ENCODE measurements at places on chromosomes 3 and 15. TPM values are rescaled to one million over a fixed set of nuclear protein-coding genes. Genes with fewer than 3 reads are reported as not detected.

The RARRES1 gene
- 2.6 TPM for total RNA-seq

The TIGIT gene
- 0.17 TPM for total RNA-seq

- DNase-seq = no peak
- H3K4me3 ChIP-seq = no peak overlapping the region
- H3K4me1 ChIP-seq = no peaks in the 10 kb centered on the region
- no peaks in the 10 kb centered on the region for H3K36me3 ChIP-seq
These were observed 33.0 kb downstream of the SLC12A6 start for GRCh38 chr15:34304613-34305012.

DNA sequence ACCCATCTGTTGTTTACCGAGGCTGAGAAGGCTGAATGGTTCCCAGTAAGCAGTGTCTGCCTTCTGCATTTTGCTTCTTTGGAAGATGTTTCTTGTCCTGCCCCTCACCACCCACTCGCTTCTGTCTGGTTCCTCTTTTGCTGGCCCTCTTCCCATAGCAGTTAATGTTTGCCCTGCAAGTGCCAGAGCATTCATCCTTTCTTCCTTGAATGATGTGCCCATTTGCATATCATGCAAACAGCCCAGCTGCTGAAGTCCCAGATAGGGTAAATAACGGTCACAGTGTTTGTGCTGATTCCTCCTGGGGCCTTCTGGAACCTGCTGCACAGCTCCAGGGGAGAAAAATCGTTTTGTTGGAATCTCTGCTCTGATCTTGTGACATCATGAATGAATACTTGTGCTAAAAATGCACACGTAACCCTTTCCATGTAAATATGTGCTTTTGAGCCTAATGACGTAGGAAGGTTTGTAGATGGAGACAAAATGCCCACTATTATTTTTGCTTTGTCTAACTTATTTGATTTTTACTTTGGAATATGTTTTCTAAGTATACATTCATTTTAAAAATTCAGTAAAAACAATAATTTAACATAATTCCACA is 381.0 kb downstream of the SOX2 start:
- H3K27ac ChIP-seq = peak overlapping the region; percentile 72
- no peak overlapping the region for H3K4me3 ChIP-seq
- no peaks in the 10 kb centered on the region for H3K27me3 ChIP-seq
- H3K36me3 ChIP-seq = no peaks in the 10 kb centered on the region
- no peaks in the 10 kb centered on the region for H3K4me1 ChIP-seq

The TGM5 gene
- total RNA-seq = not detected

- no peak for DNase-seq
- no peak overlapping the region for H3K4me3 ChIP-seq
- no peaks in the 10 kb centered on the region for H3K27me3 ChIP-seq
- no peaks in the 10 kb centered on the region for H3K36me3 ChIP-seq
- no peaks in the 10 kb centered on the region for H3K4me1 ChIP-seq
These were observed 444.6 kb downstream of the CNTN4 start for GRCh38 chr3:2543247-2543646.

DNA sequence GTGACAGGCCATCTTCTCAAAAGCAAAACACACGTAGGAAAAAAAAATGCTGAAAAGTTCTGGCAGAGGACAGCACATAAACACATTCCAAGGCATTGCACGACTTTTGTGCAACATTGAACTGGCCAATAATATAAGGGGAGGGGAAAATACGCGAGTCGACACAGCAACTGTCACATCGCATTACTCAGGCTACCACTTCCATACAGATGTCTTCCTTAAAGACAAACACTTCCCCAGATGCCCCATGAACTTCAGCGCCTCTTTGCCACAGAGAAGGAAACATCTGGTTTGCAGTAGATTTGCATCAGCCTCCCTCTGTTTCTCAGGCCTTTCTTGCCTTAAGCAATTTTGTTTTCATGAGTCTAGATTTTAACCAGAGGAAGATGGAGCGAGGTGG is 144.4 kb upstream of the IGF1R start:
- H3K36me3 ChIP-seq = no peaks in the 10 kb centered on the region
- H3K4me1 ChIP-seq = no peaks in the 10 kb centered on the region
- H3K27ac ChIP-seq = no peak overlapping the region
- H3K4me3 ChIP-seq = no peak overlapping the region
- H3K27me3 ChIP-seq = no peaks in the 10 kb centered on the region

GRCh38 chr3:158769952-158770740 is 31.7 kb upstream of the MFSD1 start:
- no peak for DNase-seq
- no peak overlapping the region for H3K4me3 ChIP-seq
- H3K4me1 ChIP-seq = peaks cover 8% of the 10 kb centered on the region

GRCh38 chr15:83690676-83691075 is 36.8 kb downstream of the ADAMTSL3 start:
- H3K36me3 ChIP-seq = no peaks in the 10 kb centered on the region
- no peak overlapping the region for H3K4me3 ChIP-seq
- no peak for DNase-seq
- no peaks in the 10 kb centered on the region for H3K27me3 ChIP-seq
- peaks cover 7% of the 10 kb centered on the region for H3K4me1 ChIP-seq
- no peak overlapping the region for H3K27ac ChIP-seq

DNA sequence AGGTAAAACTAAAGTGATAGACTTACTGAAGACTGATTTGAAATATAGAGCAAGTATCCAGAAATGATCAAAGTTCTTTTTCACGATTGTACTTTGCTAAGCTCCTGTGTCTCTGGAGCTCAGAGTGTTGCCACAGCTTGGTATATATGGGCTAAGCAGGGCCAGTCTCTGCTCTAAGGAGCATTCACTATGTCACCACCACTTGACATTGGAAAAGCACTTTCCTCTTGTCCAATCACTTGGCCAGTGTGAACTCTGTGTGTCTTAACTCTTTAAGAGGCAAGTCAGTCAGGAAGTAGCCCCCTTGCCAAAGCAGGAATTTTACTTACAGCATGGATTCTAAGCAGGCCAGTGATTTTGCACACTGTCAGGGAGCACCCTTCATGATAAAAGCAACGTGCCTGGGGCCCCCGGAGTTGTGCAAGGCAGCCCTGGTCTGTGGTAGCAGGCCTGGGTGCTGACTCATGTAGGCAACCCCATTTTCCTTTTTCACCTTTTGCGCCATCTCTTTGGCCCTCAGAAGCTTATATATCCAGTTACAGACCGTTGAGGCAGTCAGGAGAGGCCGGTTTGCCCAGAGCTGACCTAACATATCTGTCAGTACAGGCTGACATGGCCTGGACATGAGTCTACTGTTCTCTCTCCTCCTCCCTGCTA is 73.0 kb downstream of the HCN4 start:
- DNase-seq = no peak
- no peak overlapping the region for H3K4me3 ChIP-seq
- H3K27ac ChIP-seq = no peak overlapping the region
- H3K27me3 ChIP-seq = no peaks in the 10 kb centered on the region
- peaks cover 35% of the 10 kb centered on the region for H3K36me3 ChIP-seq

The LDHAL6B gene
- total RNA-seq = not detected

DNA sequence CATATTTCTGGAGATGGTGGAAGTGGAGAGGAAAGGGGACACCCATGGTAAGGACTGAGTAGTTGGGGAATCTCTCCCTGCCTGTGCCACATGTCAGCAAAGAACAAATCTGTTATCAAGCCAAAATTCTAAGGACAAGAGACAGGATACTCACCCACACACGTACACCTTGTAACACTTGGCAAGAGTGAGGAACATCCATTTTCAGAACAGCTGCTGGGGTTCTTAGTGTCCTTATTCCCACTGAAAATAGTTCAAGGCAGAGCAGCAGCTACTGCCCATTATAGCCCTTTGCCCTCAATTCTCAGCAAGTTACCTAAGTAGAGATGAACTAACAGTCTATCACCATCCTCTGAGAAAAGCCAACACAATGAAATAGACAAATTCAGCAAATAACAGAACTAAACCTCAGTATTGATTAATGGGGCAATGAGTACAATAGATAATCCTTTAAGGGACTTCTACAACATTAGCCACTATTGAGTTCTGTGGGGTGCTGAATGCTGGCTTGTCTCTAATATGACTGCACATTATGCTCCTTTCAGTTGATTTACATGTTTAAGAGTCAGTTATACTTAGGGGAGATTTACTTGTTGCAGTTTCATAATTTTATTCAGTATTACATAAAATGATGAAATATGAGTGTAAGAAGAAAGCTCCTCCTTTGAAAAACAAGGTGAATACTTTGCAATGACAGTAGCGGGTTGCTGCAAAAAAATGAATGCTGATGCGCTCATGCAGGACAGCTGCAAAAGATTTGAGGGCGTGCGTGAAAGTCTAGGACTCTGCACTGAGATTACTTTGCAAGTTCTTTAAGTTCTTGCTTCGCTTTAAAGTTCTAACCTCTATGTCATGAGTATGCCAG is 22.4 kb downstream of the SENP5 start:
- H3K4me3 ChIP-seq = no peak overlapping the region
- no peaks in the 10 kb centered on the region for H3K4me1 ChIP-seq
- no peak for DNase-seq
- no peaks in the 10 kb centered on the region for H3K27me3 ChIP-seq

The ACAA1 gene
- 30.2 TPM for total RNA-seq

GRCh38 chr3:85576697-85577200 is 618.0 kb downstream of the CADM2 start:
- H3K36me3 ChIP-seq = no peaks in the 10 kb centered on the region
- H3K27me3 ChIP-seq = no peaks in the 10 kb centered on the region
- DNase-seq = peak; percentile 27
- H3K4me1 ChIP-seq = no peaks in the 10 kb centered on the region

The ST3GAL6 gene
- 24.2 TPM for total RNA-seq

DNA sequence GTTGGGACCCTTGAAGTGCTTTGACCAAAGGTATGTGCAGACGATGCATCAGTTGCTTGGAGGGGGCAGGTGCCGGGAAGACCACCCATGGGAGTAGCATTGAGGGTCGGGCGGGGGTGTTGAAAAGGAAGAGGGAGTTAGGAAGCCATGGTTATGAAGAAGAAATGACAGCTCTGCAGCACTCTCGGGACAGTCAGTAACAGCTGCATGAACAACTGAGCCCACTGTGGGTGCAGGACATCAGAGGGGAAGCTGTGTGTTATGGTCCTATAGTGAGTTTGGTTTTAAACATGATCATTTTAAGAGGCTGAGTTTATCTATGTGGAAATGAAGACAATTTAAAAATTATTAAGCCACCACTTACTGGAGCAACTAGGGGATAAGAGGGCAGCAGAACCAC is 17.6 kb downstream of the ST8SIA2 start:
- H3K4me1 ChIP-seq = peaks cover 8% of the 10 kb centered on the region
- no peaks in the 10 kb centered on the region for H3K27me3 ChIP-seq
- H3K36me3 ChIP-seq = peaks cover 1% of the 10 kb centered on the region
- H3K27ac ChIP-seq = no peak overlapping the region
- H3K4me3 ChIP-seq = no peak overlapping the region

- H3K4me3 ChIP-seq = no peak overlapping the region
- H3K27me3 ChIP-seq = no peaks in the 10 kb centered on the region
- H3K36me3 ChIP-seq = no peaks in the 10 kb centered on the region
- DNase-seq = peak; percentile 21
- H3K4me1 ChIP-seq = peaks cover 4% of the 10 kb centered on the region
These were observed 54.6 kb downstream of the LPP start for GRCh38 chr3:188208516-188208981.

DNA sequence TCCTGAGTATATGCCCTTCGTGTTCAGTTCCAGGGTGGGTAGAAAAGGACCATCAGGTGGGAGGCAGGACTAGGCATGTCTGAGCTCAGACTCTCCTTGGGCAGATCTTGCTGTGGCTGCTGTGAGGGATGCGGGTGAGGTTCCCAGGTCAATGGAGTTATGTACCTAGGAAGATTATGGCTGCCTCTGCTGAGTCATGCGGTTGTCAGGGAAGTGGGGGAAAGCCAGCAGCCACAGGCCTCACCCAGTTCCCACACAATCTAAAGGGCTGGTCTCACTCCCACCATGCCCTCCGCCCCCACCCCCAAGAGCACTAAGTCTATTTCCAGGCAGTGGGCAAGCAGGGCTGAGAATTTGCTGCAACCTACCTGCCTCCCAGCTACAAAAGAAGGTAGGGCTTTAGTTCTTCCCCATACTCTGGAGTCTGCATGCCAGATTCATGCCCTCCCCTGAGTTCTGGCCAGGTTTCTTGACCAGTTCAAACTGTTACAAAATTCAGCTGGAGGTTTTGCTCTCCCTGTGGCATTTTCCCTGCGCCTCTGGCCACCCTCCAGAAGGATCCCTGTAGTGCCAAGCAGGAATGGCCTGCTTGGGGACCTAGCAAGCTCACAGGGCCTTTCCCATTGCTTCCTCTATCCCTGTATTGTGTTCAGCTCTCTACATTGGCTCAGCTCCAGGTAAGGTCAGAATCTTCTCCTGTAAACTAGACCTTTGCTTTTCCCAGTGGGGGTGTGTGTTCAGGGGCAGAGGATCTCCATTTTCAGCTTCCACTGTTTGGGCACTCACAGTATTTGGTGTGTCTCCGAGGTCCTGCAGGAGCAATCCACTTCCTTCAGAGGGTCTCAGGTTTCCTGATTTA is 12.7 kb upstream of the TMCO5A start:
- DNase-seq = no peak
- H3K4me3 ChIP-seq = no peak overlapping the region
- H3K4me1 ChIP-seq = no peaks in the 10 kb centered on the region

The DIS3L gene
- 54.2 TPM for total RNA-seq

The UTS2B gene
- total RNA-seq = 18.5 TPM

The TM6SF1 gene
- total RNA-seq = 15.6 TPM

GRCh38 chr3:71130471-71131374 is 452.8 kb downstream of the FOXP1 start:
- DNase-seq = peak; percentile 44
- peak overlapping the region; percentile 60 for H3K4me3 ChIP-seq
- no peaks in the 10 kb centered on the region for H3K36me3 ChIP-seq
- peaks cover 3% of the 10 kb centered on the region for H3K27me3 ChIP-seq

DNA sequence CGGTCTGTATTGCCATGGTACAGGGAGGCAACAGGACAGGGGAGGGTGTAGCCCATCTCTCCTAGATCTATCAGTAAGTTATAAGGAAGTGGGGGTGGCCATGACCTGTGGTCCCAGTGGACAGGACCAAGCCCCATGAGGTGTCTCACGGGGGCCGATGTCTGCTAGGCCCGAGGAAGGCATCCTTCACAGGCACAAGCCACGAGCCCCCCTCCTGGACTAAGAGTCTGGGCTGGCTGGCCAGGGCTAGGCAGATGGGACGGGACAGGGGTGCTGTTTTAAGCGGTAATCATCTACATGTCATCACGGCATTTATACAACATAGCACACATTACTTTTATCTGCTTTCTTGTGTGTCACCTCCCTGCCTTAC is 2.6 kb upstream of the TBC1D2B start:
- DNase-seq = no peak
- no peaks in the 10 kb centered on the region for H3K36me3 ChIP-seq
- no peak overlapping the region for H3K27ac ChIP-seq
- H3K27me3 ChIP-seq = no peaks in the 10 kb centered on the region
- no peak overlapping the region for H3K4me3 ChIP-seq

The BTLA gene
- total RNA-seq = 0.10 TPM

The ZNF619 gene
- total RNA-seq = 6.9 TPM

The CHAC1 gene
- total RNA-seq = 3.6 TPM

DNA sequence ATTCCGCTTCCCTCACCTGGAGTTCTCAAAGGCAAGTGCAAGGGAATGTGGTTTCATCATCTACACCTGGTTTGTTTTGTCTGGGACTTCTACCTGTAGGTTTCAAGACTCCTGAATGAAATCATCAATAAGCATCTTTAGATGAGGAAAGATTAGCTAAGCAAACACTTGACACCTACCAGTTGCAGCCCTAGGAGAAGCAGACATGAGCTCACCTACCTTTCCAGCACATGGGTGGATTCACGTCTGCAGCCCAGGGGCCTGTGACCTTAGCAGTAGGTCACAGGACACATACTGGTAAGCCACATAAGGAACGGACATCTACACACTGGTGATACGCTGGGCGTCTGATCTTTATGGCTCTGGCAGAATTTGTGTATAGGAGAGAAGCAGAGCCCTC is 26.7 kb downstream of the SLCO2A1 start:
- no peaks in the 10 kb centered on the region for H3K36me3 ChIP-seq
- no peaks in the 10 kb centered on the region for H3K27me3 ChIP-seq
- H3K4me1 ChIP-seq = no peaks in the 10 kb centered on the region

The CCR3 gene
- 0.20 TPM for total RNA-seq

Data from spinal cord (tissue), 10 donors.